ENCODE measurements at places on chromosomes 2 and 18.

DNA sequence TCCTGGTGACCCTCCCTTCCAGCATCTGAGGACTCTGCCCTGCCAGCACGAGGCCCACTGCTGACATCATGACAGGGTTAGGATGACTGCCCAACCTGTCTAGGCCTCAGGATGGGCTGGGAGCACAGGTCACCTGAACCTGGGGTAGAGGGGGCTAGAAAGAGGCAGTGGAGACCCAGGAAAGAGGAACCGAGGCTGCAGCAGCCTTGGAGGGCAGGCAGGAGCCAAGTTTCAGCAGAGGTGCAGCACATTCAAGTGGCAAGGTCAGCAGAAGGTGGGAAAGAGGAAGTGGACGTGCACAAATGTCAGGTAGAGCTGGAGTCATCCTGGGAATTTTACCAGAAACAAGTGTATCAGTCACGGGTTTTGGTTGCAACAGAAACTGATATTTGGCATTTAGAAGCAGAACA lies 13.6 kb upstream of the RAB10 start:
- no peak for DNase-seq

- no peak for DNase-seq
Measured at GRCh38 chr2:140895378-140895777, 1235.4 kb downstream of the LRP1B start.

GRCh38 chr2:220458051-220458450 lies 830.6 kb downstream of the SLC4A3 start:
- no peak for DNase-seq

GRCh38 chr2:132620115-132620514 lies 49.9 kb downstream of the LYPD1 start:
- no peak for DNase-seq

DNA sequence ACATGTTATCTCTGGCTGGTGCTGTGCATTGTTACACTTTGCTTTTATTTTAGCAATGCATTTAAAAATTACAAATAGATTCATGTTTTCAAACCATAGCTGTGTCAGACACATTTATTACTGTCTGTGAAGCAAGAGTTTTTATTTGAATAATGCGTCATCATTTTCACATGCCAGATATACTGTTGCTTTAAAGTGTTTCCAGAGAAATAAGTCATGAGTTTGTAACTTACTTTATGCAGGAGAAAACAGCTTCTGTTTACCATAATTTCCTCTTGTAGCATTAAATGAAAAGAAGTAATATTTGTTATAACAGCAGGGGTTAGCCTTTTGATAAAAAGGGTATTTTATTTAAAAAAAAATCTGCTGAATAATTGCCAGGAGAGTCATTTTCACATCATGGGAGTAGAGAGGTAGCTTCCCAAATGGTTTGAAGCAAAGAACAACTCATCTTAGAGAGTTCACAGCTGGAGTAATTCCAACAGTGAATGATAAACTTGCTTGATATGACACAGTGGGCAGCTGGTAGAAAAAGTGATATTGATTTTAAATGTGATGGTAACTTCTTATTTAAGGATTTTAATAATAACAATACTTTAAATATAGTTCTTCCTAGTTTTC lies 1274.5 kb upstream of the CRIM1 start:
- DNase-seq = no peak

GRCh38 chr2:231573096-231573495 lies 19.6 kb upstream of the TEX44 start:
- DNase-seq = no peak

GRCh38 chr2:207394812-207395534 lies 134.8 kb upstream of the CREB1 start:
- no peak for DNase-seq

GRCh38 chr2:2075875-2076529 lies 255.1 kb downstream of the MYT1L start:
- DNase-seq = no peak
